ENCODE measurements at places on chromosomes 16 and 17.

GRCh38 chr16:15879255-15879811 lies 9.1 kb downstream of the CEP20 start:
- no peak for DNase-seq

- DNase-seq, result no peak
These were observed 102.5 kb downstream of the MRM1 start for GRCh38 chr17:36703860-36704266.

GRCh38 chr16:4556112-4556511 lies at the start of gene C16orf96:
Gene C16orf96, plus strand, starts transcription at chr16:4556340. Its CDS starts 150 bp downstream, at chr16:4556490.
- no peak for DNase-seq

GRCh38 chr16:4678596-4678995 lies 14.8 kb upstream of the NUDT16L1 start:
- no peak for DNase-seq

DNA sequence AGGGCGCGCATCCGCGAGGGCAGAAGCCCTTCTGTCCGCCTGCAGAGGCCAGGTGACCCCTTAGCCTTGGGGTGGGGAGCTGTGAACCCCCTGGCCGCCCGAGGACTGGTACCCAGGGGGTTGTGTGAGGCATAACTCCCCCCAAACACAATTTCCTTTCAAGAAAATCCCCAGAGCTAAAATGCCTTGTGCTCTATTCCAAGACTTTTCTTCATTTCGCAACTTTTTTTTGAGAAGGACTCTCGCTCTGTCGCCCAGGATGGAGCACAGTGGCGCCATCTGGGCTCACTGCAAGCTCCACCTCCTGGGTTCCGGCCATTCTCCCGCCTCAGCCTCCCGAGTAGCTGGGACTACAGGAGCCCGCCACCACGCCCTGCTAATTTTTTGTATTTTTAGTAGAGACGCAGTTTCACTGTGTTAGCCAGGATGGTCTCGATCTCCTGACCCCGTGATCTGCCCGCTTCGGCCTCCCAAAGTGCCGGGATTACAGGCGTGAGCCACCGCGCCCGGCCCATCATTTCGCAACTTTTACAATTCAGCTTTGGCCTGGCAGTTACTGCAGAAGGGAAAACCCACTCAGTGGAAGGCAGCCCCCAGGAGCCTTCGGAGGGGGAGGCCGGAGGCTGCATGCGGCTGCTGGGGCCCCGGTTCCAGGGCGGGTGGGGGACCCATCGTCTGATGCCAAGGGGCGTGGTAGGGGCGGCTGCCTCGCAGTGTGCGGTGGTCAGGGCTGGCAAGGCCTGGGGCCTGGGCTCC lies 963 bp upstream of the APRT start:
- DNase-seq, result no peak

DNA sequence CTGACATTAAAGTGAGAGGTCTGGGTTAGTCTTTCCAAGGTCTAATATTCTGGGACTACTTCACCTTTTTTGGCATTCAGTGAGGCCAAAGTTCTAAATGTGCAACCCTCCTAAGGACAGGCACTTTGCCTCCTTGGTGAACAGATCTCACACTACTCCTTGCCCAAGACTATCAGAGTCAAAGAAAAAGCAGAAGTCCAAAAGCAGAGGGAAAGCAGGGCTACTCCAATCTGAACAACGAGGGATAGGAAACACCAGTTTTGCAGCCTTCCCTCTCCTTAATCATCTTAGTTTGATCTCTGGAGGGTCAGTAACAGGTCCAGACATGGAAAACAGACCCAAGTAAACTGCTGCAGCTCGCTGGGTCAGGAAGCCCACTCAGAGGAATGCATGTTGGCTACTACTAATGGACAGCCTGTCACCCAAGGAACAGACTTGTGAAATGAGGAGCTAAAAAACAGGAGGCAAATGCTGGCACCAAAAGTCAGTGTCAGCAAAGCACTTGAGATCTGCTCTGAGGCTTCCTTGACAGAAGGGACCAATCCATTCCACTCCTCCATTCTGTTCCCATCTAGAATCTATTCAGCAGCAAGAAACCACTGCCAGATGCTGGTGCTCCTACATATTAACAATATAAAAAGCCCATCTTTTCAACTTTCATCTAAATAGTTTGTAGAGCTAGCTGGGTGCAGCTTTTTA lies 29.9 kb downstream of the DCUN1D3 start:
- no peak for DNase-seq

DNA sequence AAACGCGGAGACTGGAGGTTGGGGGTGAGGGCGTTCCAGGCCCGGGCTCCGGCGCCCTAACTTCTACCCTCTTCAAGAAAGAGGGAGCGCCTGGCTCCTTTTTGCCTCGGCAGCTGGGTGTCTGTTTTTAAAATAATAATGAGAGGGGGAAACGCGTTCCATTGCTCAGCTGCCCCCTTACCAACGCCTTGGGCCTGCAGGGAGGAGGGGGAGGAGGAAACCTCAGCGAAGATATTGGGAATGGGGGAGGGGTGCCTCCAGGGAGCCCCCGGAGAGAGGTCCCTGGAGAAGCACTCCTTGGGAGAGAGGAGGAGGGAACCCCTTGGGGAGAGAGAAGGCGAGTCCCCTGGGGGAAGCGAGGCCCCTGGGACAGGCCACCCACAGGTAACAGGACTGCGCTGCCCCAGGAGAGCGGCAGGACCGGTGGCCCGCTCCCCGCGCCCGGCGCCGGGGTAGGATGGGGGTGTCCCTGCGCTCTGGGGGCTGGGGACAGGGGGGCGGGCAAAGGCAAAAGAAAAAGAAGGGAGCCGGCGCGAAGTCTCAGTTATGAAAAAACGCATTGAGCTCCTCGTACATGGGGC lies 2.7 kb downstream of the NEUROD2 start:
- no peak for DNase-seq

DNA sequence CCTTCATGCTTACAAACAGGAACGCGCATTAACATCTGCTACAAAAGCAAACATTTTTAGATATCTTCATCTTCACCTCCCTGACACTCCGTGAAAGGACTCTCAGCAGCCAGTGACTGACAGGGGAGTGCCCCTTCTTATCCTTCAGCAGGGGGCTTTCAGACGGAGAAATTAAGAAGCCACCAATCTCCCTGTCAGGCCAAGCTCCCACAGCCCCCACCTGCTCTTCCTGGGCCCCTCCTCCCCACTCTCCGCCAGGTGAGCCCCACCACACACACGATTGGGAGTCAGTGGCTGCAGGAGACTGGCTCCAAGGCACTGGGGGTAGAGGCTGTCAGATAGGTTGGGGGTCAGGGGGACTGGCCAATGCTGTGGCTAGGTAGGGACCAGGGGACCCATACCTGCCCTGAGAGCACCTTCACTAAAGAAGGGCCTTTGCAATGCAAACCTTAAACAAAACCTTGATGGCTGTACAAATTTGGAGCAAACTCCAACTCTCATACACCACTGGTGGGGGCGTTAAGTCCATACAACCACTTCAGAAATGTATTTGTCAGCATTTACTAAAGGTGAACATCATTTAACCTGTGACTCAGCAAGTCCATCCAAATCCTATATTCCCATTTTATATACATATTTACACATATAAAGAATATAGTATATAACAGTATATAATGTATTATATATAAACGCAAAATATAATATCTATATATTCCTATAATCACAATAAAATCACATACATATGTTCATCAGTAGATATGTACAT lies 232.2 kb downstream of the ZNF423 start:
- no peak for DNase-seq

DNA sequence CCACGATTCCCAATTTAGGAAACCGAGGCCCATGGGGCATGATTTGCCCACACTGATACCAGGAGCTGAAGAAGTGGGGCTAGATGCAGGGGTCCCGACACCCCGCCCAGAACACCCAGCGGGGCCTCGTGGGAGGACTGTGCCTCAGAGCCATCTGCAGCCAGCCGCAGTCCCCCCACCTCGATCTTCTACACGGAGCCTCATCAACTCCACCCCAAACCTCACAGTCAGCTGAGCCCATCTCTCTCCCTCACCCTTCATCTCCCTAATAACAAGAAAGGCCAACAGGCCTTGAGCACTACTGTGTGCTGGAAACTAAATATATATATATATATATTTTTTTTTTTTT lies 4.2 kb downstream of the ITGAE start:
- DNase-seq, result no peak

DNA sequence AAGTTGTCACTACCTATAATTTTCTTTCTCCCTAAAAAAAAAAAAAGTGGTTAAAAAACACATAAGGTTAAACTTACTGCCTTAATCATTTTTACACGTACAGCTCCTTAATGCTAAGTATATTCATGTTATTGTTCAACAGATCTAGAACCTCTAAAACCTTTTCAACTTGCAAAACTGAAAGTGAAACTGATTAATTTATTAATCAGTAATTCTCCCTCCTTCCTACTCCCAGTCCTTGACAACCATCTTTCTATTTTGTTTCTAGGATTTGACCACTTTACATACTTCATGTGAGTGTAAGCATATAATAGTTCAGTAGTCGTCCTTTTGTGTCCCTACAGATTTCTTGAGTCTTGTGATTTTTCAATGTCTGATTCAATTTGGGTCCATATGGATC lies 251.4 kb upstream of the KIF2B start:
- no peak for DNase-seq

GRCh38 chr16:72241930-72242329 lies 70.0 kb upstream of the PMFBP1 start:
- DNase-seq, result no peak

DNA sequence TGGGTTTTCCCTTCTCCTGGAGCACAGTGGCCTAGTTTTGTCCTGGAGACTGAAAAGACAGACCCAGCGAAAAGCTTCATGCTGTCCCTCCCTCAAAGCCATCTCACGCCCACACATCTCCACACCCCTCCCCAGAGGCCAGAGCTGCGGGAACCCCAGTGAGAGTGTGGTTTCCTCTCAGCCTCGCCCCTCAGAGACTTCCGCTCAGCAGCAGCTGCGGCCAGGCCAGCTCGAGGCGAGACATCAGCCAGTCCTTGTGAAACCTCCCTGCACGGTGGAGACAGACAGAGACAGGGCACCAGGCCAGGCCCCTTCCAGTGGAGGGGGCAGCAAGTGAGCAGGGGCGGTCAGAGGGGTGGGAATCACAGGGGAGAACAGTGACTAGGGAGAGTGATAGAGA lies 77.0 kb upstream of the TNRC6C start:
- DNase-seq, result peak; percentile 45

GRCh38 chr17:1474402-1475189 lies 17.9 kb downstream of the MYO1C start:
- DNase-seq, result no peak

DNA sequence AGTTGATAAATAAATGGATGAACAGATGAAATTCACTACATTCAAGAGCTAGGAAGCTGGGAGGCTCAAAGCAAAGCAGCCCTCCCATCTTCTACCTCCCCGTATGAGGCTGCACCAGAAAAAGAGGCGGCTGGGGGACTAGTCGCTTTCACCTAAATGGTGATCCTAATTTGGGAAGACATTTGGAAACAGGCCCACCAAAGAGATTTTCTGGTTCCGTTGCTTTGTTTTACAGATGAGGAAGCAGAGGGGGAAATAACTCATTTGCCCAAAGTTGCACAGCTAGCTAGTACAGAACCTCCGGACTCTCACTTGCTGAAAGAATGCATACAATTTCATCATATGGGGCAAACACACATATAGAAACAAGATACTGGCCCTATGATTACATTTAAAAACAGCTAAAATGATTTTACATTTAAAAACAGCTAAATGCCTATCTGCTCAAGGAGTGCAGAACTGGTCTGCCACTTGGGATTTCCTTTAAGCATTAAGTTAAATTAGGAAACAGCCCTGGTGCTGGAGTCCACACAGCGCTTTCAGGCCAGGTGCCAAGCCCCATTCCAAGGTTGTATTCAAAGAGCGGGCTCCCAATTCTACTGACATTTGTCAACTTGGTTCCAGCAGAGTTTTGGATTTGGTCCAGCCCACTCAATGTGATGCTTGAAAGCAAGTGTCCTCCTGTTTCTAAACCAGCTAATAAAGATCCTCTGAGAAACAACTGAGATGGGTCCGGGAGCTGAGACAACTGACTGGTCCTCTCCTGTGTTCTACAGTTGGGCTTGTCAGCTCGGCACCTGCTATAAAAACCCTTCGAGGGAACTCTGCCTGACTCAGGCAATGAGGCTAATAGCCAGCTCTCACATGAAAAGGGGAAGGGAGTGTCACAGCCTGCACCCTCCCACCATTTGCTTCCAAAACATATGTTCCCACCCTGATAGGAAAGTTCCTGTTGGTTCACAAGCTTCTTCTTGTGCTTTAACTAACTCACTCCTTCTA lies 11.7 kb downstream of the ERN1 start:
- no peak for DNase-seq

DNA sequence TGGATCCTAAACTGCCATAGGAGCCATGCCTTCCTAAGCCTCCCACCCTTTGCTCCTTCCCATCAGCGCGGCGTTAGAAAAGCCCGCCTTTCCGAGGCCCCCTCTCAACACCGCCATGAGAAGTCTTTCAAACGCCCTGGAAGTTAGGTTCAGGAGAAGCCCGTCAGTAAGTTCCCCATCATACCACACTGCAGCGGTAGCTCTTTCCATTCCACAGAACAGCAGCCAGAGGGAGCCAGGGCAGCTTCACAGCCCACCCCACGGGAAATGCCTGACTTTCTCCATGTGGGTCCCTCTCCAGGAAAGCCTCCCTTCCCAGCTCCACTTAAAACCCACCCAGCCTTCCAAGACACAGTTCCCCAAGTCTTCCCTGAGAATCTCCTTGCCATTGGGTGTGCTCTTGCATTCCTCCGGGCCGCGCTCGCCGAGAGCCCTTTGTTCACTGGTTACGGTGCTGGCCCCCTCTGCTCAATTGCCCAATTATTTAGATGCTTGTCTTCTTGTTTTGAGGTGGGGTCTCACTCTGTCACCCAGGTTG lies 28.7 kb downstream of the KIAA0513 start:
- no peak for DNase-seq

GRCh38 chr16:11735787-11736186 lies 6.9 kb downstream of the TXNDC11 start:
- no peak for DNase-seq

DNA sequence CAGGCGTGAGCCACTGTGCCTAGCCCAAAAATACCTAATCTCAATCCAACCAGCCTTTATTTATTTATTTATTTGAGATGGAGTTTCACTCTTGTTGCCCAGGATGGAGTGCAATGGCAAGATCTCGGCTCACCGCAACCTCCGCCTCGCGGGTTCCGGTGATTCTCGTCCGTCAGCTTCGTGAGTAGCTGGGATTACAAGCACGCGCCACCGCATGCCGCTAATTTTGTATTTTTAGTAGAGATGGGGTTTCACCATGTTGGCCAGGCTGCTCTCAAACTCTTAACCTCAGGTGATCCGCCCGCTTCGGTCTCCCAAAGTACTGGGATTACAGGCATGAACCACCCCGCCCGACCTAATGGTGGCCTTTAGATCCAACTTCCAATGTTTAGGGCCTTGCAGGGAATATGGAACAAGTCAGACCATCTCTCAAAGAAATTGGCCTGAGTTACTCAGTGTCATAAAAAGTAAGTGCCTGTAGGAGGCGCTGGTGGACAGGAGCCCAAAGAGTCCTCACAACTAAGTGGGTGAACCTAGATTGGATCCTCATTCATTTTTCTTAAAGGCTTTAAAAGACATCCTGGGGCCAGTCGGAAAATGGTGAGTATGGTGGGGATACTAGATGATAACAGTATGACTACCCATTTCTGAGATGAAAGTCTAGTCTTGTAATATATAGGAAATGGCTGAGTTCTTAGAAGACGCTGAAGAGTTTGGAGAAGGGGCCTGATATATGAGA lies 4.6 kb downstream of the ZSCAN10 start:
- no peak for DNase-seq

GRCh38 chr17:79188048-79188447 lies 113.4 kb downstream of the ENGASE start:
- no peak for DNase-seq

- no peak for DNase-seq
These were observed 2.9 kb downstream of the ORAI3 start for GRCh38 chr16:30951750-30952149.

GRCh38 chr16:74950511-74950910 lies 34.4 kb downstream of the WDR59 start:
- DNase-seq, result no peak

- no peak for DNase-seq
These were observed 20.4 kb upstream of the ZC3H18 start for GRCh38 chr16:88549671-88550245.

Measured in amygdala (tissue), 56 donors.